Stimulated activated CD4-positive, alpha-beta T cell treated with anti-CD3 and anti-CD28 coated beads, Interleukin-15, amount 100 ng/mL, for 1 hour (primary cell): ENCODE measurements at places on chromosomes 11 and 22.

GRCh38 chr11:95296165-95296564 lies 65.2 kb upstream of the SESN3 start:
- DNase-seq, result no peak

DNA sequence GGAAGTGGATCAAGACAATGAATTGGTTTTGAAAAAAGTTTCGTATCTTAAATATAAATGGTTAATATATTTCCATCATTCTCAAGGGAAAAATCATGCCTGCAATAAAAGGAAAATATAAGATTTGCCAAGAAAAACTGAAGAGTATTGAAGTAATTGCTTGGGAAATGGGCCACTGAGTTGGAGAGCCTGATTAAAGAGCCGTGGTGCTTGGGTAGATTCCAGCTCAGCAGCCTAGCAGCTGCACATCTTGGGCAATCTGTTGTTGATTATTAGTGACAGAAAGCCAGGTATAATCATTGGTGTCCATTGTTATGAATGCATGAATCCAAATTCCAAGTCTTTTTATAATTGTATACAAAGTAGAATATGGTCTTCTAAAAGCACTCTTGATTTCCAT lies 800.9 kb upstream of the CHORDC1 start:
- no peak for DNase-seq

DNA sequence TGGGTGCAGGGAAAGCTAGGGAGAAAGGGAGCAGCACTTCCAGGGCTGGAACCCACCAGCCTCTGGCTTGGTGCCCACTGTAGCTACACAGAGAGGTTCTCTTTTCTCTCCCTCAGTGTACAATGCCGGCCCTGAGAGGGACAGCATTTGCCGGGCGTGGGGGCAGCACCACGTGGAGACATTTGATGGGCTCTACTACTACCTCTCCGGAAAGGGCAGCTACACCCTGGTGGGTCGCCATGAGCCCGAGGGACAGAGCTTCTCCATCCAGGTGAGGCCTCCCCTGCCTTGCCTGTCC lies 6.1 kb downstream of the OTOG start:
- DNase-seq, result no peak

DNA sequence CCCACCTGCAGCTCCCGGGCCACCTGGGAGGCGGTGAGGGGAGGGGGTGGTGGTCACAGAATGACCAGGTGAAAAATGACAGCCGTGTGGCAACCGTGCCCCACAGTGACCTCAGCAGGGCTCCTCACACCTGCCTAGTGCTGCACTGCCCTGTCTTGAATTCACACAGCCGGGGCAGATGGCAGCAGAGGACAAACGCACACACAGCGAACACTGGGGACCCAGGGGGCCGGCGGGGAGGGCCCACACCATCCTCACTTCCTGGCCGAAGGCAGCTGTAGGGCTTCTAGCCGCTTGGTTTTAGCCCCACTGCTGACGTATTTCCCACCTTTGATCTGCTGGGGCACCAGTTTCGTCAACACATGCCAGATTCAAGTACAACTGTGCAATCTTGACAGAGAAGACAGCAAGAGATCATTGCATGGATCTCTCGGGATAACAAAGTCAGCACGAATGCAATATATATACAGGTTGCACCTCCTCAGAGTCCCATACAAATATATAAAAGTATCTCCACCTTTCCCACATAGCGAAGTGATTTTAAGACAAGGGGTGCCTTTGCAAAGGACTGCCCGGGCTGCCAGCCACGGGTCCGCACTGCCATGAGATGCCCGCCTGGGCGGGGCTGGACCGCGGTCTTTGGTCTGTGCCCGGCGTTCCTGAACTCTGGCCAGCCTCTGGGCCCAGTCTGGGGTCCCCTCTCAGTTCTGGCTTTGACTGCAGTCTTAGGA lies 26.9 kb downstream of the TRMU start:
- DNase-seq, result no peak

DNA sequence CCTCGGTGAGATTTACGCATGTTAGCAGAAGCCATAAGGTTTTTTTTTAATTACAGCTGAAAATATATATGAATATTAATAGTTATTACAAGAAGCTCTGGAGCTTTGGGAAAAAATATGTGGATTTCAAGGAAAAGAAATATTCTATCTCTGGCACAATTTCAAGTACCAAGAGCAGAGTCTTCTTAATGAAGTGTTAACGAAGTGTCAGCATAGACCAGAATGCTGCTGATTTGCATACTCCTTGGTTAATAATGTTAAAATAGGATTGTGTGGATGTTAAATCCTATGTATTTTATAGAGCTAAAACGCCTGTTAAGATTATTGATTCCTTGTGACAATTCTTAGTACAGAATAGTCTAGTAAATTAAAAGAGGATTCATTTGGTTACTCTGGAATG lies 57.0 kb upstream of the FAT3 start:
- no peak for DNase-seq

DNA sequence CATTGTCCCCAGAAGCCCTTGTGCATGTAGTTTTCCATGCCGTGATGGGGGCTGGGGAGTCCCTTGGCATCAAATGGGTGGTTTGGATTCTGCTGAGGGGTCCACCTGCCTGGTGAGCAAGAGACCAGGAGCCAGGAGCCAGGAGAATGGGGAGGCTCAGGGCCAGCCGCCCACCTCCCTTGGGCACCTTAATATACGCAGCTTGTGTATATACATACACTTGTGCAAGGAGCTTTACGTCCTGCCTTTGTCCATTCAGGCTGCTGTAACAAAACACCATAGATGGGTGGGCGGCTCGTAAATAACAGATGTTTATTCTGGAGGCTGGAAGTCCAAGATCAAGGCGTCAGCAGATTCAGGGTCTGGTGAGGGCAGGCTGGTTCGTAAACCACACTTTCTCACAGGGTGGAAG lies 62.5 kb downstream of the SMIM38 start:
- DNase-seq, result no peak

GRCh38 chr22:19043121-19044085 lies 78.8 kb downstream of the DGCR2 start:
- no peak for DNase-seq

GRCh38 chr22:27734066-27734465 lies 67.5 kb downstream of the MN1 start:
- no peak for DNase-seq

- DNase-seq, result no peak
Observed at GRCh38 chr11:126338346-126339055, 17.0 kb upstream of the ST3GAL4 start.

- DNase-seq, result no peak
Observed at GRCh38 chr22:43305806-43306205, 37.4 kb downstream of the SCUBE1 start.
